RPMI7951 (cell line): ENCODE measurements at places on chromosomes 3 and 15.

DNA sequence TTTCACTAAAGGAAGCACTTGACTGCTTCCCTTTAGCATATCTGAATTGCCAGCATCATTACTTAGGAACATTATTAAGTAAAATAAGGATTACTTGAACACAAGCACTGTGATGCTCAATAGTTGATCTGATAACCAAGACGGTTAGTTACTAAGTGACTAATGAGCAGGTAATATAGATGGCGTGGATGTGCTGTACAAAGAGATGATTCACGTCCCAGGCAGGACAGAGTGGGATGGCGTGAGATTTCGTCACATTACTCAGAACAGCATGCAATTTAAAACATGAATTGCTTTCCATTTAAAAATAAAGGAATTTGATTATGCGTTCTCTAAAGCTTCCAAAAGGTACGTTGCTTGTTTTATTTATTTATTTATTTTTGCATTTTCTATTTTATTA is 240.0 kb upstream of the ARHGEF26 start:
- no peak for DNase-seq

DNA sequence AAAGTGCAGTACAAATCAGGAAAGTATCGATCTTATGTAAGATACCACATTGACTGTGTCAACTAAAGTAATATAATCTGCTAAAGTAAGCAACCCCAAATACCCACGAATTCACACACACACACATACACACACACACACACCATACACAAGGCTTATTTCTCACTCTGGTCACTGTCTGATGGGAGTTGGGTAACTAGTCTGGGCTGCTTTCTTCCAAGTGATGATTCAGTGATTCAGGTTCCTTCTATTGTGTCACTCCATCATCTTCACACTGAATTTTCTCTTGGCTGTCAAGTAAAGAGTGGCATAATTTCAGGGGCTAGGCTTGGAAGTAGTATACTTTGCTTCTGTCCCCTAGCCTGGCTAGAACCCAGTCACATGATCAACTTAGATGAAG is 104.8 kb upstream of the CCDC54 start:
- DNase-seq = no peak

DNA sequence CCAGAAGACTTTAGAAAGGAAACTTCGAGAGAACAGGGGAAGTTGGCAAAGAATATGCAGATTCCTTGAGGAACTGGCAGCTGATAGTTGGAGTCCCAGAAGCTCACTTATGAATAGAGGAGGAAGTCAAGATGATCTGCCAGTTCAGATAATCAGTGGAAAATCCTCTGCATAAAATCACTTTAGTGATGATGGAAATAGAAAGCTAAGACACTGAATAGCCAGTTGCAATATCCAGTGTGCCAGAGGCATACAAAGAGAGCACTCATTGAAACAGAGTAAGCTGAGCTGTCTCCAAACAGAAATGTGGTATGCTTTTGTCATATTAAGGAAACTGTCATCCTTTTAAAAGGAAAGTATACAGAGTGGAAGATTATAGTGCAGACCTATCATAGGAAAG is 1207.6 kb downstream of the OTOL1 start:
- DNase-seq = no peak

- no peak for DNase-seq
Observed at GRCh38 chr3:25844891-25845290, 55.0 kb downstream of the OXSM start.

DNA sequence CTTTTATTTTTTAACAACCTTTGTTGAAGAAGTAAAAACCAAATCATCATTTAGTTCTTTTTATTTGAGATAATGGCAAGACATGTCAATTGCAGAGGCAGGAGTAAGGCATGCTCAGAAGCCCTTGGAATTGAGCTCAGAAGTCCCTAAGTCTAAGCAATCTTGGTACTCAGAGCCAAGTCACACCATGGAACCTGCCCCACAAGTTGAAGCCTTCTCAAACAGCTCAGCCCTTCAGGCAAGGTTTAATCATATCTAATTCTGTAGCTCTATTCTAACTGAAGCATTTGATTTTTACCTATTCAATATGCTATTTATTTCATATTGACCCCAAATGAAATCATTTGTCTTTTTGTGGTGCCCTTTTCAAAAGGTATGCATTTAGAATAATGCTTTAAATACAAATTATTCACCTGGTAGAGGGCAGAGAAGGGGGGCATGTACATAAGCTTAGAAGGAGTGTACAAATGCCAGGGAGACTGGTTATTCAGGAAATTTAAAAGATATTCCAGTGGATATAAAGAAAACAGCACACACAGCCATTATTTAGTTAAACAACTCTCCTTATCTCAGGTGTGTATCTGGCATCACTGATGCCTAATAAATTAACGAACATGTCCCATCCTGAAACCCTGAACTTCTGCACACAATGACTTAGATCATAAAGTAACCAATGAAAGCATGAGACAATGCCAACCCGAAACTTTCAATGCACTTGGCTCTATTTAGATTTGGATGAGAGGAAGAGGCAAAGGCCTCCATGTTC is 26.2 kb upstream of the TOP2B start:
- no peak for DNase-seq

- no peak for DNase-seq
Observed at GRCh38 chr15:51137024-51137423, 42.3 kb upstream of the TNFAIP8L3 start.

DNA sequence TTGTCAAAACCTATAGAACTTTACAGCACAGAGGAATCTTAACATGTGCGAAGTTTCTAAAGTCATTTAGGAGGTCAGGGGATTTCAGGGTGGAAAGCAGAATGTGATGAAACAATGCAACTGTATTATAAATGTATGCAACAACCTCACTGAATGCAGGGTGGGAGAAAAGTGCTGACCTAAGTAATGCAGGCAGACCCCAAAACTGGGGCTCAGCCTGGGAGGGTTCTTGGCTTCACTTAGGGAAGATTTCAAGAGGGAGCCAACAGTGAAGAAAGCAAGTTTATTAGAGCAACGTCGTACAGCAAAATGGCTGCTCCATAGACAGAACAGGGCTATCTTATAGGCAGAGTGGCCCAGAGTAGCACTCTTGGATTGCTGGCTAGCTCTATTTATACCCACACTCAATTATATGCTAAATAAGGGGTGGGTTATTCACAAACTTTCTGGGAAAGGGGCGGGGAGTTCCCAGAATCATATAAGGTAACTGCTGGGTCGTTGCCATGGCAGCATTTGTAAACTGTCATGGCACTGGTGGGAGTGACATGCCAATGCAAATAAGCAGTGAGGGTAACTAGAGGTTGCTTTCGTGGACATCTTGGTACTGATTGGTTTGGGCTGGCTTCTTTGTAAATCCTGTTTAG is 14.2 kb upstream of the CAND2 start:
- peak; percentile 28 for DNase-seq

DNA sequence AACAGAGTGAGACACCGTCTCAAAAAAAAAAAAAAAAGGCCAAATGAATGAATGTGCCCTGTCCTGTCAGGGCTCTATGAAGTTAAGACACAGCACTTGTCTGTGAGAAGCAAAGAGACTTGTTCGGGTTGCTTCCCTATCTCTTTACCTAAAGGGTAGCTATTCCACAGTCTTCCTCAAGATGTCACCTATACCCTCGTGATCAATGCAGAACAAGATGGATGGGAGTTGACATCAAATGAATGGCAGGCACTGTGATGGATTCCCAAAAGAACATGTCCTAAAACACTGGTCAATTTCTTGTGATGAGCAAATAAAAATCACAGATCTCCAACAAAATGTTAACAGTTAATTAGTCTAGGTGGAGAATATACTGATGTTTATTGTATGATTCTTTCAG is 9.5 kb downstream of the TADA3 start:
- no peak for DNase-seq

- DNase-seq = peak; percentile 42
Observed at GRCh38 chr3:64179249-64179648, 46.0 kb downstream of the PRICKLE2 start.

- DNase-seq = no peak
Observed at GRCh38 chr3:162200836-162201235, 704.2 kb downstream of the OTOL1 start.
